Tibial nerve (tissue), 4 donors: ENCODE measurements at places on chromosomes 3 and 15. TPM values are rescaled to one million over a fixed set of nuclear protein-coding genes. Genes with fewer than 3 reads are reported as not detected.

- H3K27ac ChIP-seq: no peak overlapping the region
- H3K4me3 ChIP-seq: no peak overlapping the region
- DNase-seq: no peak
- H3K36me3 ChIP-seq: no peaks in the 10 kb centered on the region
- no peaks in the 10 kb centered on the region for H3K27me3 ChIP-seq
- H3K4me1 ChIP-seq: no peaks in the 10 kb centered on the region
Measured at GRCh38 chr15:75583701-75584100, 4.6 kb upstream of the PTPN9 start.

DNA sequence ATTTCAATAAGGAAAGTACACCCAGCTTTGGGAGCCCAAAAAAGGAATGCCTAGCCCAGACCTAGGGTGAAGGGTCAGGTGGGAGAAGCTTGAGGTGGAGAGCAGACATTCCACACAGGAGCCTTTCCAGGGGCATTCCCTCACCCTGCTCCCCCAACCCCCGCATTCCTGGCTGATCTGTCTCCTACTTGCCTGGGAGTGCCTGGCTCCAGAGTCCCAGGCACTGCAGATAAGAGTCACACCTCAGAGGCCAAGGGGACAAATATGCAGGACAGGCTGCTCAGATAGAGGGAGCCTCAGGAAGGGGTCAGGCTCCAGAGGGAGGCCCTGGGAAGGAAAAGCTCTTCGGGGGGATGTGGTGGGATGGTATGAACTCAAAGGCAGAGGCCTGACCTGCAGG is 20.8 kb upstream of the HCN4 start:
- no peak overlapping the region for H3K4me3 ChIP-seq
- no peaks in the 10 kb centered on the region for H3K4me1 ChIP-seq
- no peak overlapping the region for H3K27ac ChIP-seq
- H3K27me3 ChIP-seq: no peaks in the 10 kb centered on the region
- H3K36me3 ChIP-seq: no peaks in the 10 kb centered on the region

GRCh38 chr15:76999996-77000395 is 5.1 kb downstream of the PSTPIP1 start:
- no peak overlapping the region for H3K27ac ChIP-seq
- H3K36me3 ChIP-seq: no peaks in the 10 kb centered on the region
- no peak for DNase-seq
- no peaks in the 10 kb centered on the region for H3K27me3 ChIP-seq

DNA sequence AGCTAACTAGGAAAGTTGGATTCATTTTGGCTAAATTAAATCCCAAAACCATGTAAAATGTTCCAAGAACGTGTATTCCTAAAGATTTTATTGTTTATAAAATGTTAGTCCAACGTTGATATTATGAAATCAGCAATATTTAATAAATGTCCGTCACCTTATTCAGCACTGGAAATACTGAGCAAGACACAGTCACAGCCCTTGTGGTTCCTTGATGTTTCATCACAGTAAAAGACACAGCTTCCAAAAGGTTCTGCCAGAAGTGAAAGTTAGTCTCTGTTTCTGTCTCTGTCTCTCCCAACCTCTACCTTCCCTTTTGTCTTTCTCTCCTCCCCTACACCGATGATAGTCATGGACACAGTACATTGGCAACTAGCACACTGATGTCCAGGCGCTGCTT is 82.2 kb upstream of the BOC start:
- no peak for DNase-seq
- H3K27me3 ChIP-seq: no peaks in the 10 kb centered on the region
- H3K4me1 ChIP-seq: no peaks in the 10 kb centered on the region
- no peaks in the 10 kb centered on the region for H3K36me3 ChIP-seq
- no peak overlapping the region for H3K4me3 ChIP-seq

- no peak overlapping the region for H3K4me3 ChIP-seq
- no peak overlapping the region for H3K27ac ChIP-seq
Measured at GRCh38 chr15:74268020-74268419, 31.9 kb downstream of the CCDC33 start.

GRCh38 chr15:69601711-69602504 is 149.3 kb downstream of the RPLP1 start:
- no peak for DNase-seq
- no peaks in the 10 kb centered on the region for H3K4me1 ChIP-seq
- no peaks in the 10 kb centered on the region for H3K36me3 ChIP-seq
- H3K4me3 ChIP-seq: no peak overlapping the region
- no peaks in the 10 kb centered on the region for H3K27me3 ChIP-seq

- no peaks in the 10 kb centered on the region for H3K4me1 ChIP-seq
- H3K4me3 ChIP-seq: no peak overlapping the region
- no peak overlapping the region for H3K27ac ChIP-seq
- H3K27me3 ChIP-seq: no peaks in the 10 kb centered on the region
- no peak for DNase-seq
- H3K36me3 ChIP-seq: no peaks in the 10 kb centered on the region
Measured at GRCh38 chr15:34355241-34355640, 11.8 kb downstream of the LPCAT4 start.

- no peak for DNase-seq
- peak within 1 kb of the TSS; percentile 18 for H3K4me3 ChIP-seq
Measured at GRCh38 chr15:23647421-23648370, at the start of gene MAGEL2. MAGEL2 (minus strand) TSS chr15:23647867; CDS start chr15:23647742, 125 bp downstream.

GRCh38 chr15:93070132-93070531 is 18.9 kb downstream of the RGMA start:
- H3K36me3 ChIP-seq: peaks cover 11% of the 10 kb centered on the region
- peaks cover 80% of the 10 kb centered on the region for H3K4me1 ChIP-seq
- no peak for DNase-seq
- no peak overlapping the region for H3K27ac ChIP-seq
- H3K4me3 ChIP-seq: peak overlapping the region; percentile 62

GRCh38 chr3:77506384-77506783 is 466.5 kb downstream of the ROBO2 start:
- H3K4me1 ChIP-seq: no peaks in the 10 kb centered on the region
- no peak overlapping the region for H3K4me3 ChIP-seq
- H3K27ac ChIP-seq: no peak overlapping the region
- H3K36me3 ChIP-seq: no peaks in the 10 kb centered on the region
- no peak for DNase-seq

DNA sequence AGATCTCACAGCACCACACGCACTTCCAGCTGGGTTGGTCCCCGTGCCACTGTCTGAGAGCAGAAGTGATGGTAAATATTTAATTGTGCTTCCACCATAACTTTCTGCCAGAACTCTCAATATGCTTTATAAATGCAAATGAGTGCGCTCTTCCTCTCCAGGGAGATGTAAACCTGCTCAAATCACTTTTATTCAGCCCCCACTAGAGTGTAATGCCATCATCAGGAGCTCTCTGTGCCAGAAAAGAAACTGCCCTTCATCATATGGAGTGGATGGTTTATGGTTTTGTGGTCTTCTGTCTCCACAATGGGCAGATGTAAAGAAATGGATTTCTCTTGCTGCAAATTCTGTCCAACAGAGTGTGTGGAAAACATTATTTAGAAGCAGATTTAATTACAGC is 127.0 kb downstream of the EPHB1 start:
- no peak overlapping the region for H3K27ac ChIP-seq
- H3K27me3 ChIP-seq: no peaks in the 10 kb centered on the region
- no peak for DNase-seq
- no peaks in the 10 kb centered on the region for H3K4me1 ChIP-seq
- H3K4me3 ChIP-seq: no peak overlapping the region

ZDHHC19 gene
- not detected for total RNA-seq

OR5AC2 gene
- not detected for total RNA-seq

OXTR gene
- total RNA-seq: 0.30 TPM

GABRA5 gene
- not detected for total RNA-seq

PPP4R2 gene
- total RNA-seq: 134 TPM

GRAMD2A gene
- total RNA-seq: 2.9 TPM

TMED3 gene
- total RNA-seq: 26.3 TPM
